ENCODE measurements at places on chromosomes 3 and 15.

DNA sequence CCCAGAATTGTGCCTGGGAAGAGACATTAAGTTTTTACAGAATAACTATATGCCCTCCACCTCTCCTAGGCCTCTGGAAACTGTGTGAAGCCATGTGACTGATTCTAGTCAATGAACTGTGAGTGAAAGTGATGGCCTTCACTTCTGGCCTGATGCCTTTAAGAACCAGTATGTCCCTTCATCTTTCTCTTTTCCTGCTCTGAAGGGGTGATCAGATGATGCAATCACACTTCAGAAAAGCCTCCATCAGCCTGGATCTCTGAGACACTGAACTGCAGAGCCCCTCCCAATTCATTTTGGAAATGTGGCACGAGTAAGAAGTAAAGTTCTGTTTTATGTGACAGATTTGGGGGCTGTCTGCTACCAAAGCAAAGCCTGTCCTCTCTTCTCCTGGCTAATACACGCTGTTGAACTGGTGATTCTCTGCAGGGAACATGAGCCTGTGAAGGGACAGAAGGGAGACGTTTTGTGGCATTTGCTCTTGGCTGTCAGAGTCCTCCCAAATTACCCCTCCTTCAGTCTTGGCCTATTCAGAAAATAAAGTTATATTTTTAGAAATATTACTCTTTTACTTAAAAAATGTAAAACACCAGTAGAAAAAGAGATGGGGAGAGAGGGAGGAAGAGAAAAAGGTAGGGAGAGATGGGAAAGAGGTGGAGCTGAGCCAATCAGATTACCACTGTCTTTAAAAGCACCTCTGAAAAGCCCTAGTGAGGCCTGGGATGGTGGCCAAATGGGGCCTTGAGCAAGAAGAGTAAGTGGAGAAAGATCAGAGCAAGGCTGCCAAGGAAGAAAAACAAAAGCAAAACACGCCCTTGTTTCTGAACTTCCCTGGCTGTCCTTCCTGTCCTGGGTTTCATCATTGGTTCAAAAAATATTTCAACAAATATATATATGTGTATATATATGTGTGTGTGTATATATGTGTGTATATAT is 40.9 kb upstream of the RYK start:
- DNase-seq = no peak

GRCh38 chr3:69082805-69083204 is 1.9 kb upstream of the ARL6IP5 start:
- peak; percentile 77 for DNase-seq

DNA sequence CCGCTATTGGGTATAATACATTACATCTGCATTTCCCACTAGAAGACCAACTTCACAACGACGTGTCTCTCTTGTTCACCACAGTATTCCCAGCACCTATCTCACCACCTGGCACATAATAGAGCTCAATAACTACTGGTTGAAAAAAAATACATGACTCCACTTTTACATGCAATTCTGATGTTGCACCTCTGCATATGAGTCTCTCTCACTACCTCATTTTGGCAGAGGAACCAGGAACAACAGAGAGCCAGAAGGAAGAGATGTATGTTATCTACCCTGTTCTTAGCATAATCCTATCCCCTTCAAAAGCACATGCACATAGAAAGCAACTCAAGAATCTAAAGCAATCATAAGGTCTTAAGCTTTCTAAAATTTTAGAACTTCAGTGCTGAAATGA is 61.6 kb downstream of the SHQ1 start:
- no peak for DNase-seq

DNA sequence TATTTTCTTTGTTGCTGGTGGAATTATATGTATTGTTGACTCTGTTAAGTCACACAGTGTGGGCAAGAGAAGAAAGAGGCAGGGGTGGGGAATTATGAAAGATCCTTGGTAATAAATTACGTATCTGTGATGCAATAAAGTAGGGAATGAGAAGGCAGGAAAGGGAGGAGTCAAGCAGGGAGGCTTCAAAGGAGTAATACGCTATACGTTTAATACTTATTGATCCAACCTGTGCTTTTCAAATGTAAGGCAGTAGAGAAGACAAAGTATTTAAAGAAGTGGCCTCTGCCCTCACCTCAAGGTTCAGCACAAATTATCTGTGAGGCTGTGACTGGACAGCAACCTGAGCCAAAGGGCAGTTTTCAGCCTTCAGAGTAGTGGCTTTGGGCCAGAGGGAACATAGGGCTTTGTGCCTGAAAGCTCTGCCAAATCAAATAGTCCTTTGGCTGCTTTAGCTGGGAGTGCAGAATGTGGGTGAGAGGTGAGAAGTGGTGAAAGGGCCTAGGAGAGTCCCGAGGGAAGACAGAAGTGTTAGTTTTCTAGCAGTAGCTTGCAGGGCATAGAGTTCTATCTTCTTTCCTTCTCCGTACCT is 1.2 kb upstream of the PLIN1 start:
- DNase-seq = no peak

DNA sequence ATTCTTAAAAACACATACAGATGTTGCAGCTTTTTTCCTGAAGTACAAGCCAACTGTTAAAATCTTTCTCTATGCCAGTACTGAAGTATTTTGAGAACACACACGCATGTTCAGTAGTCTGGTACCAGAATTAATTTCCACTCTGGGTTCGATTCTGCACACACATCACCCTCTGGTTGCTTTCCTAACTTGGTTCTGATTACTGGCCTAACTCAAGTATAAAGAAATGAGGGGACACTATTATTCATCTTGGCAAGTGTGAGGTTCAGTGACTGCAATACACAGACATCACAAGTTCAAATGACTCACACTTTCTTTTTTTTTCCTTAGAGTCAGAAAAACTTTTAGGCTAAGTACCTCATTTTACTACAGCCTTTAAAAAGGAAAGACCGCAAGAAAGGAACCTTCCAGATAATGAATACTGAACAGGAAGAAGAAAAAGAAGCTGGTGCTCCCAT is 37.4 kb upstream of the LDHAL6B start:
- no peak for DNase-seq

- no peak for DNase-seq
These were observed 312.3 kb downstream of the EPHA3 start for GRCh38 chr3:89419647-89420241.

Measured in activated CD8-positive, alpha-beta memory T cell treated with anti-CD3 and anti-CD28 coated beads, Interleukin-2, amount 50 U/mL, for 48 hours (primary cell).